ENCODE measurements at places on chromosomes 5 and 9. TPM values are rescaled to one million over a fixed set of nuclear protein-coding genes. Genes with fewer than 3 reads are reported as not detected.

The GRM6 gene
- not detected for total RNA-seq

The LHX2 gene
- not detected for total RNA-seq

The GPSM1 gene
- total RNA-seq: 30.9 TPM

The PHF2 gene
- total RNA-seq: 14.8 TPM

The STKLD1 gene
- total RNA-seq: 1.2 TPM

The CREBRF gene
- 38.3 TPM for total RNA-seq

The RACK1 gene
- total RNA-seq: 3,800 TPM

The GRXCR2 gene
- not detected for total RNA-seq

DNA sequence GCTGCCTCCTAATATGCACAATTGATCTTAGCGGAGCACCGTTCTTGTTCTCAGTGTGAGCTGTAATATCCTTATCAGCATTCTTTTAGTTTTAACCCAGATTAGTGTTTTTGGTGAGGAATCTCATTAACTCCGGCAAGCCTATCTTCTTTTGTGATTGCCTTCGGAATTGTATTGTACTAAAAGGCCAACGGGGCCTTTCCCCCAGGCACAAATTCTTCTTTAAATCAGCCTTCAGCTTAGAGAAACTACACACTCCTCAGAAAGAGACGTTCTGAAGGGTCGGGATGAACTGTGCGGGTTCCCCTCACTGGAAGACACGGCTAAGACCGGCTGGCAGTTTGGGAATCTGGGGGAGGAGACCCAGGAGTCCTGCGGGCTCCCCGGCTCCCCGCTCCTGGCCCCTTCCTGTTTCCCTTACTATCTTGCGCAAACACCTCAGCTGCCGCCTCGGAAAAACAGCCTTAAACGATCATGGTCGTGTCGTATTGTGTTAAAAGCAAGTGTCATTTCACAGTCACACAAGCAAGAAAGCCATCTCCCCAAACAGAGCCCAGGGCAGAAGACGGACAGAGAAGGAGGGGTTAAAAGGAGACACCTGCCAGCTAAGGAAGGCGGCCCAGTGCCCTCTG, 353.1 kb upstream of the IRX2 start:
- H3K27ac ChIP-seq: no peak overlapping the region
- no peak overlapping the region for H3K4me3 ChIP-seq
- H3K36me3 ChIP-seq: no peaks in the 10 kb centered on the region
- H3K27me3 ChIP-seq: no peaks in the 10 kb centered on the region

DNA sequence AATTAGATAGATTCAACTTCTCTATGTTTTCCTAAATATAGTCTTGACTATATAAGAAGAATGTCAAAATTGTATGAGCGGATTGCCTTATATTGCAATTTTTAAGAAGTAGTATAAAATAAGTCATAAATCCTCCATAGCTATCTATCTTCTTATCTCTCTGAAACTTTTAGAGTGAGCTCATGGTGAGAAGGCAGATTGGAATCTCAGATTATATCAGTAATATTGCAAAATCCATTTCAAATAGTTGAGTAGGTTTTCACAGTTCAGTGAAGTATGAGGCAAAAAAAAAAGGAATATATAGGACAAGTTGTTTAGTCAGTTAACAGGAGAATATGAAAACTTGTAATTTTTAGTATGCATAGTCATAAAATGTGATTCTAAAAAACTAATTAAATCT, 156.4 kb downstream of the FAM174A start:
- no peak overlapping the region for H3K27ac ChIP-seq
- peaks cover 26% of the 10 kb centered on the region for H3K4me1 ChIP-seq
- peak; percentile 46 for DNase-seq
- no peaks in the 10 kb centered on the region for H3K27me3 ChIP-seq

GRCh38 chr5:122719991-122720746, 54.7 kb upstream of the SNX2 start:
- H3K4me1 ChIP-seq: peaks cover 7% of the 10 kb centered on the region
- DNase-seq: no peak
- H3K4me3 ChIP-seq: no peak overlapping the region
- no peaks in the 10 kb centered on the region for H3K27me3 ChIP-seq
- H3K27ac ChIP-seq: no peak overlapping the region

GRCh38 chr9:33164138-33164809, 2.9 kb downstream of the B4GALT1 start:
- peak overlapping the region; percentile 95 for H3K27ac ChIP-seq
- peak overlapping the region; percentile 91 for H3K4me3 ChIP-seq
- no peaks in the 10 kb centered on the region for H3K36me3 ChIP-seq
- H3K27me3 ChIP-seq: no peaks in the 10 kb centered on the region

GRCh38 chr9:6910032-6910431, 152.3 kb downstream of the KDM4C start:
- no peaks in the 10 kb centered on the region for H3K4me1 ChIP-seq
- no peak for DNase-seq
- H3K36me3 ChIP-seq: no peaks in the 10 kb centered on the region
- no peak overlapping the region for H3K4me3 ChIP-seq
- H3K27ac ChIP-seq: no peak overlapping the region

DNA sequence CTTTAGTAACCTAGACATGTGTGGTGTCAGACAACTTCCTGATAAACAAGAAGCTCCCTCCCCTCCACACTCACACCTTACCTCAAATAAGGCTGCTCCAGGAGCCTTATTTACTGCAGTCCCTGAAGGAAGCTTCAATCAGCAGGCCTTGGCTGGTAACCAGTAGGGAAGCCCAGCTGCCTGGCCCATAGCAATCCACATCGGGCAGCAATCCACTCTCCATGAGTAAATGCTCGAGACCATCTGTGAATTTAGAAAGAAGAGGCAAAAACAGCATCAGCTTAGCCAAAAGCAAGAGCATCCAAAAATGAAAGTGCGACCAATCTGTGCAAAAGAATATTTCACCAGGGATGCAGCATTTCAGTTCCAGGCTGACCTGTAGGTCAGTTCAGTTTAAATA, 213.3 kb upstream of the TUSC1 start:
- no peak overlapping the region for H3K4me3 ChIP-seq
- no peak for DNase-seq
- H3K27me3 ChIP-seq: no peaks in the 10 kb centered on the region

DNA sequence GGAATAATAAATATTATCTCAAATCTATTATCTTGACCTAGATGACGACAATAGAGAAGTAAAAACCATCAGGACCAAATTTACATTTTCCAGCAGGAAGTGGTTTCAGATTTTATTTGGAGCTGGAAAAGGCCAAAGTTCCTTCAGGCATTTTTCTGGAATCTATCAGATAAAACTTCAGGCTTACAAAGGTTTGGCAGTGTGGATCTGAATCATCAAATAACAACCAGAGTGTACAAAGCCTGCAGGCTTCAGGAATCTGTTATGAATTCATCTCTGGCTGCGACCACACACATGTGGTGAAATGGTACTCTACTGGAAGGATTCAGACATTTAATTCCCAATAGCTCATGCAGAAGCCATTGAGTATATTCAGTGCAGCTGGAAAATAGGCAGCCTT, 726.4 kb upstream of the GRAMD2B start:
- H3K4me3 ChIP-seq: no peak overlapping the region
- H3K36me3 ChIP-seq: no peaks in the 10 kb centered on the region

DNA sequence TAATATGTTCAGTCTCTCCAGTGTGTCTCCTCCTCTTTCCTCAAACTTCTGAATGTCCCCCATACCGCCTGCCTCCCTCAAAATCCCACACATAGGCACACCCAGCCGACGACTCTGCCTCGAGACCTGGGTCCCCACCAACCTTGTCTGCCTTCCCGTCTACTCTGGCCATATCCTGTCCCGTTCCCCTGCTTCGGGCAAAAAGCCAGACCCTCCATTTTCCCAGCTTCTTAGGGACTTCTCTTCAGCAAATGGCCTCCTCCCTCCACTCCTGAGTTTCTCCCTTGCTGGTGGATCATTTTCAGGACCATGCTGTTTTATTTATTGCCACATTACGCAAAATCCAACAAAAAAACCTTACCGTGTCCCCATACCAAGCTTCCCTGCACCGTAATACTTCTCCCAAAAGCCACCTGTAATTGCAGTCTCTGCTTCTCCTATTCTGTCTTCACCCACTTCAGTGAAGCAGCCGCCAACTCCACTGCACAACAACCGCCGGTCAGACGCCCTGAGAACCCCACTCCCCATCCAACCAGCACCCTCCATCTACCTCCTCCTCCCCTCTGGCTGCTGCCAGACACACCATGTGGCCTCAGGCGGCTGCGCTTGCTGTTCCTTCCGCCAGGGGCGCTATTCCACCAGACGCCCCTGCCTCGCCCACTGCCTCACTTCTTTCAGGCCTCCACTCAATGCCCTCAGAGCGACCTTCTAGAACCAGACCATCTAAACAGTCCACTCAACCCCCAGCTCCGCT, 117.0 kb downstream of the TRPM6 start:
- H3K27ac ChIP-seq: no peak overlapping the region
- no peaks in the 10 kb centered on the region for H3K4me1 ChIP-seq
- DNase-seq: no peak
- no peaks in the 10 kb centered on the region for H3K27me3 ChIP-seq
- H3K36me3 ChIP-seq: no peaks in the 10 kb centered on the region
- H3K4me3 ChIP-seq: no peak overlapping the region

GRCh38 chr5:125452991-125453390, 706.6 kb upstream of the ZNF608 start:
- no peak overlapping the region for H3K4me3 ChIP-seq
- H3K27ac ChIP-seq: no peak overlapping the region
- H3K4me1 ChIP-seq: no peaks in the 10 kb centered on the region

DNA sequence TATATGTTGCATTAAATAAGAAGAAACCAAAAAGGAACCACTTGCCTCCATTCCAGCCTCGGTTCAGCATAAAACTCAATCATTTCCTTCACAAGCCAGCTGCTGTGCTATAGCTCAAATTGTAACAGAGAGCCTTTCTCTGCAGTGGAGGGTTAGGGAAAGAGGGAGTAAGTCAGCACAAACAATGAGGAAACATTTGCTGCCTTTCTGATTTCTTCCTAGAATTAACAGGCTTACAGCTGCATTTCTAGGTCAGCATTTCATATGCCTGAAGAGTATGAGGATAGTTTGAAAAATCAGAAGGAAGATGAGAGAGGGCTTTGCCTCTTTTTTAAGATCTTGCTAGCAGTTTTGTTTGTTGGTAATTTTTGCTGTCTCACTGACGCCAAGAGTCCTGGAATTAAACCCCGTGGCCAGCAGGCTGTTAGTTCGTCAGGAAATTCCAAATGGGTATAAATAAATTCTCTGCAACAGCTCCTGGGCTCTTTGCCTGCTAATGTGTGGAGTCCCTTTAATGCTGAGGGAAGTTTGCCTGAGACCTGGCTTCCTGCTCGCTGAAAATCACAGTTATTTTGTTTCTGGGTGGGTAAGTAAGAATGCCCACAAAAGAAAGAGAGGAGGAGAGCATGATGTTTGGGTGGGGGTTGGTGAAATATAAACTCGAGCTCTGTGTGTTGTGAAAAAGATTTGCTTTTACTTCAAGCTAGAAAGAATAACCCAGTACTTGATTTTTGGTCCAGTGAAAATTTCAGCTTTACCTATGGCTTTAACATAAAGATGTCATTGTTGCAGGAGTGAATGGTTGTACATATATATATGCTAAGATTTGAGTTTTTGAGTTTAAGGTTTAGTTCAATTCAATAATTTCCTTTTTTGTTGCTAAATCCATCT, 148.1 kb upstream of the DMRT1 start:
- H3K27me3 ChIP-seq: no peaks in the 10 kb centered on the region
- H3K27ac ChIP-seq: peak overlapping the region; percentile 96
- peaks cover 54% of the 10 kb centered on the region for H3K4me1 ChIP-seq
- no peaks in the 10 kb centered on the region for H3K36me3 ChIP-seq
- no peak for DNase-seq

- H3K4me1 ChIP-seq: no peaks in the 10 kb centered on the region
- H3K27ac ChIP-seq: no peak overlapping the region
- H3K4me3 ChIP-seq: no peak overlapping the region
These were observed 833.0 kb upstream of the WWC1 start for GRCh38 chr5:167458412-167458811.

DNA sequence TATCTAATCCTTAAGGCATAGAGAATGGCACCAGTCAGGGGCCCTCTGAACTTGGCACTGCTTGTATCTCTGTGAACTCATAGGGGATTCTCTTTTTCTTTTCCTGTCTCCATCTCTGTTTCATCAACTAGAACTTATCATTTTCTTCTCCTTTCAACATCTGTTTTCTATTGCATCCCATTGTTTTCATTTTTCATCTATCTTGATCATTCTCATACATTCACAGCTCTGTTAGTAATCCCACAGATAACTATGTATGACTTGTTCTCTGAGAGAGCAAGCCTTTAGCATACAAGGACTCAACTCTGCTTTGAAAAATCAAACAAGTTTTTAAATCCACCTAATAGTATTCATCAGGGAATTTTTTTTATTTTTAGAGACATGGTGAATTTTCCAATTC, 264.3 kb downstream of the ARRDC3 start:
- H3K4me3 ChIP-seq: no peak overlapping the region
- H3K36me3 ChIP-seq: no peaks in the 10 kb centered on the region
- no peaks in the 10 kb centered on the region for H3K27me3 ChIP-seq
- no peak for DNase-seq

GRCh38 chr5:170941788-170942187, 80.0 kb downstream of the RANBP17 start:
- no peaks in the 10 kb centered on the region for H3K27me3 ChIP-seq
- H3K36me3 ChIP-seq: no peaks in the 10 kb centered on the region
- H3K4me1 ChIP-seq: no peaks in the 10 kb centered on the region

DNA sequence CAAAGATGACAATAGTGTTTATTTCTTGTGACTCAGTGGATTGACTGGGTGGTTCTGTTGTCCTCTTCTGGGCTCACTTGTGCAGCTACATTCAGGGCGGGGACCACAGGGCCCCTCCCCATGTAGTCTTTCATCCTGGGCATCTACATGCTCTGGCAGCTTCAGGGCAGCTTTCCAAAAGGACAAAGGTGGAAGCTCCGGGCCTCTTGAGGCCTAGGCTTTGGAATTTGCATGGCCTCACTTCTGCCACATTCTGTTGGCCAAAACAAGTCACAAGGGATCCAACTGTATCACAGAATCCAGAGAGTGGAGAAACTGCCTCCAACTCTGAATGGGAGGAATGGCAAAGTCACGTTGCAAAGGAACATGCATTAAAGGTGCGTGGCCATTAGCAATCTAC, 64.3 kb downstream of the ARHGAP26 start:
- no peaks in the 10 kb centered on the region for H3K36me3 ChIP-seq
- no peak overlapping the region for H3K27ac ChIP-seq
- no peak overlapping the region for H3K4me3 ChIP-seq
- H3K27me3 ChIP-seq: no peaks in the 10 kb centered on the region
- peaks cover 28% of the 10 kb centered on the region for H3K4me1 ChIP-seq
- DNase-seq: no peak

- no peak for DNase-seq
- H3K36me3 ChIP-seq: peaks cover 43% of the 10 kb centered on the region
- H3K4me3 ChIP-seq: no peak overlapping the region
- H3K27me3 ChIP-seq: no peaks in the 10 kb centered on the region
These were observed 32.6 kb upstream of the SMU1 start for GRCh38 chr9:33109097-33109496.

DNA sequence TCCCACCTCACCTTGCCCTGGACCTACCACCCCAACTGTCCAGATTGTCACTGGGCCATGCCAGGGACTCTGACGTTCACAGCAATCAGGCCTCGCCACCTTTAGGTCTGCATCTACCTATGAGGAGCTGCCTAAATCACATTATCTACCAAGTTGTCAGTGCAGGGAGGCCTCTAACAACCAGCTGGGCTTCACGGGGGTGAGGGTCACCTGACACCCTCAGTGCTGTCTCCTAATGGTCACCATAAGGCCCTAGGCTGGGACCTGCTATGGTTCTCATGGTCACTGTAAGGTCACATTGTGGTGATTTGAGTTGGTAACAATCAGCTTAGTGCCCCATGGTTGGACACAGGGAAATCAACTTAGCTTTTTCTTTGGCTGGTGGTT, 119.2 kb upstream of the CXCL14 start:
- H3K4me1 ChIP-seq: no peaks in the 10 kb centered on the region
- H3K27me3 ChIP-seq: peaks cover 3% of the 10 kb centered on the region
- H3K36me3 ChIP-seq: no peaks in the 10 kb centered on the region
- DNase-seq: no peak
